ENCODE measurements at places on chromosomes 11 and 22.

DNA sequence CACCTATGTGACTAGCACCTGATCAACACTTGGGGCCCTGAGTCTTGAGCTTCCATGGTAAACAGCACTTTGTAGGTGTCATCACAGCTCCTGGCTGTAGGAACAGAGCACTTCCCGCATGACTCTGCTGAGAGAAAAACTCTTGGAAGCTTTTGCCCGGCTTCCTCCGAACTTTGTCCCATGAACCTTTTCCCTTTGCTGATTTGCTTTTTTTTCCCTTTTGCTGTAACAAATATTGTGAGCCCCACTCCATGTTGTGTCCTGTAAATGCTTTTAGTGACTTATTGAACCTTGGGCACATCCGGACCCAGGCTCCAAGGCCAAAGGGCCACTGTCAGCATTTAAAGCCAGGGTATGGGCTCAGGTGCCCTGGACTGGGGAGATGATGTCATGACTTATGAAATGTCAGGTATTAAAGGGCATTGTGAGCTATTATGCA is 391.1 kb downstream of the TENM4 start:
- DNase-seq: no peak

DNA sequence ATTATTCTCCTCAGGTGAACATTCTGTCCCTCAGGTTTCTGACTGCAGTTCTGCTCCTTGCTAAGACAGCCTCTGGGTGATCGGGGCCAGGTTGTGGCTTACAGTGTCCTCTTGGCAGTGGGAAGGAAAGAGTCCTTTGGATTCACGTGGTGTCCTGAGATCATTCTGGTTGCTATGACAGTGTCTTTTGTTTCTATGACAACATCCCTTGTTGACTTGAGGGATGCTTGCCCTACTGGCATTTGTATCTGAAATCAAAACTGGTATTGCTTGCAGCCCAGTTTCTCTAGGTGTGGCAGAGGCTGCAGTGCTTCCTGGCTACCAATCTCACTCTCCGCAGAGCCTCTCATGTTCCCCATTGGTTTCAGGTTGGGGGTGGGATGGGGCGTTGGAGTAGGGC is 151.8 kb upstream of the CCDC90B start:
- no peak for DNase-seq

DNA sequence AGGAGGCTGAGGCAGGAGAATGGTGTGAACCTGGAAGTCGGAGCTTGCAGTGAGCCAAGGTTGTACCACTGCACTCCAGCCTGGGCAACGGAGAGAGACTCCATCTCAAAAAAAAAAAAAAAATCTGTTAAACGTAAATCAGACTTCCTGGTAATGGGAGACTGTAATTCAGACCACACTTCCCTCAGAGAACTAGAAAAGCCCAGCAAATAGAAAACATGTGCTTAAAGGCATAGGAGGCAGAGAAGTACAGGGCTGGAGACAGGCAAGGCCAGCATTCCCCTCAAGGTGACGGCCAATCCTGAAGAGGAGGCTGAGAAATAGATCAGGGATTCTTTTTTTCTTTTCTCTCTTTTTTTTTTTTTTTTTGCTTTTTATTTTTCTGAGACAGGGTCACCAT is 8.2 kb downstream of the GGT5 start:
- DNase-seq: no peak

GRCh38 chr11:102587722-102588121 is 37.4 kb downstream of the MMP20 start:
- DNase-seq: no peak

DNA sequence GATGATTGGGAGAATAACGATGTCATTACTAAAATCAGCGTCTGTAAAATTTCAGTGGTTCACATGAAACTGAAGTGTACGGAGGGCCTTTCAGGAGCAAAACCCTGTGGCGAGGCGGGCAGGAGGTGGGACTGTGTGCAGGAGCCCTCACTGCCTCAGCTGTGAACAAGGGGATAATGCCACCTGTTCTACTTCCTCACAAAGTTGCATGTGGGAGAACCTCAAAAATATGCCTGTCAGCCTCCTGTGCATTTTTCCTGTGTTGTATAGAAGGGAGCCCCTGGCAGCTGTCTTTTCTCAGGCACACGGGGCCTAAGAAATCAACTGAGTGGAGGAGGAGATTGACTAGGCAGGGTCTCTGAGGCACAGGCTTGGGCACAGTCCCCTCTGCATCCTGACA is 43.0 kb upstream of the MYO18B start:
- DNase-seq: no peak

DNA sequence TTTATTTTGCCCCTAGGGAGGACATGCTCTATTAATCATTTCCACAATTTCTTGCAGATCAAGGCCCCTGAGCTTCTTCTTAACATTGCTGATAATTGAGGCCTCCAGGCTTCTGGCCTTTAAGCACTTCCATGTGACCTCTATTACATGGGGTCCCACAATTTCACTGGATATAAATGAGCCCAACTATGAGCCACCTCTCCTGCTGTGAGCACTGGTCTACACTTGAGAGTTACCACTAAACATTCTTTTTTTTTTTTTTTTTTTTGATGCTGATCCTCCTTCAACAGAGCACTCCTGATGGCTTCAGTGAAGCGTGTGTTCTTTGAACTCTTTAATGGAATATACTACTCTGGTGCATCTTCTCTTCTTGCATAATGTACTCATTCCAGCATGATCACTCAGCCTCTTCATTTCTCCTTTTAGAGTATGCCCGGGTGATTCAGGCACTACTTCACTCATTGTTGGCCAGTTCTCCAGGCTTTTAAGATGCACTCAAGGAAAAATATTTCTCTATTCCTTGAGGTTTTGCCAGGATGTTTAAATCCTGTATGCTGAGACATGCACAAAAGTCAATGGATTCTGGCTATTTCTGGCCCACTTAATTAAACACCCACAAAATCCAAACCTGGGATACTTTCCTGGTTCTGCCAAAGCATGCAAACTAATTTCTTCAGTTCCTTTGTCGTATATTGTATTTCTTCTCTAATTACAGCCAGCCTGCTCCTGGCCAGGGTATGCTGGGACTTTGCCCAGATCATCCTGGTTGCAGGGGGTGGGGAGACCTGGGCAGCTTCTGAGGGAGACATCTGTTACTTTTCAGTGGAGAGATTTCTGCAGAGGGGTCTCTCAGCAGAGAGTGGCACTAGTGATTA is 257.8 kb upstream of the LUZP2 start:
- DNase-seq: no peak

GRCh38 chr11:66183494-66184048 is 84.9 kb upstream of the RAB1B start:
- no peak for DNase-seq

DNA sequence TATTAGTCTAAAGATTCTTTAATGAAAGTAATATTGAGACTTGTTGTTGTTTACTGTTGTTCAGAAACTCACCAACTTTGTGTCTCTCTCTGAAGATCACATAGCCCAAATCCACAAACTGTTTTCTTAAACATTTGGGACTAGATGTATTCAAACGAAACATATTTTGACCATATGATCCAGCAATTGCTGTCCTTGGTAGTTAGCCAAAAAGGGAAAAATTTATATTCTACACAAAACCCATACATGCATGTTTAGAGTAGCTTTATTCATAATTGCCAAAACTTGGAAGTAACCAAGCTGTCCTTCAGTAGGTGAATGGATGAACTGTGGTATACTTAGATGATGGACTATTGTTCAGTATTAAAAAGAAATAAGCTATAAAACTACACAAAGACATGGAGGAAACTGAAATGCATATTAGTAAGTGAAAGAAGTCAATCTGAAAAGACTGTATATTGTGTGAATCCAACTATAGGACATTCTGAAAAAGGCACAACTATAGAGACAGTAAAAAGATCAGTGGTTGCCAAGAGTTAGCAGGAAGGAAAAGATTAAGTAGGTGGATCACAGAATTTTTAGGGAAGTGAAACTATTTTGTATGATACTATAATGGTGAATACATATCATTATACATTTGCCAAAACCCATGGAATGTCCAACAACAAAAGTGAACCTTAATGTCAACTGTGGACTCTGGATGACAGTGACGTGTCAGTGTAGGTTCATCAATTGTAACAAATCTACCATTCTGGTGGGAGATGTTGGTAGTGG is 442.9 kb downstream of the INSC start:
- DNase-seq: no peak

DNA sequence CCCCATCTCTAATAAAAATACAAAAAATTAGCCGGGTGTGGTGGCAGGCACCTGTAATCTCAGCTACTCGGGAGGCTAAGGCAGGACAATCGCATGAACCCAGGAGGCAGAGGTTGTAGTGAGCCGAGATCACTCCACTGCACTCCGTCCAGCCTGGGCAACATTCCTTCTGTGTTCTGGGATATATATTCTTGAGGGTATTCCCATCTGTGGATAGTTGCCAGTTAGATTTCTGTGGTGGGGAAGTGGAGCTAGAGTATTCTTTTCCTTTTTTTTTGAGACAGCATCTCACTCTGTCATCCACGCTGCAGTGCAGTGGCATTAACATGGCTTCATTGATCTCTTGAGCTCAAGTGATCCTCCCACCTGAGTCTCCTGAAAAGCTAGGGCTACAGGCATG is 9.1 kb upstream of the ZNF74 start:
- no peak for DNase-seq

- DNase-seq: no peak
Measured at GRCh38 chr11:100719362-100719761, 32.3 kb downstream of the ARHGAP42 start.

GRCh38 chr11:71183878-71184277 is 68.5 kb downstream of the SHANK2 start:
- no peak for DNase-seq

DNA sequence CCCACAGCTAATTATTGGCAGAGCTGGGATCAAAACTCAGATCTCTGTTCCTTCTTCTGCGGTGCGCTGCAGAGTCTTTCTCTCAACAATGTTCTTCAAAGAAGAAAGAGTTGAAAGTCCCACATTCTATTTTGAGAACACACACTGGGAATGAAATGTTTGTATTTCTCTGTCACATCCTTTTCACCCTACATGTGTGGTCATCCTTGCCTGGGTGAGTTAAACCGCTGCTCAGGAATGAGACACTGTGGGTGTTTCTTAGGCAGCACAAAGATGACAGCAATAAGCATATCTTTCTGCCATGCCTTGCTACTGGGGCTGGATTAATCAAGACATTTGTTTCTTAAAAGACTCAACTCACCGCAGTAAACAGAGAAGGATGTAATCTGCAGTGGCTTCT is 222.6 kb downstream of the LARGE1 start:
- DNase-seq: no peak

DNA sequence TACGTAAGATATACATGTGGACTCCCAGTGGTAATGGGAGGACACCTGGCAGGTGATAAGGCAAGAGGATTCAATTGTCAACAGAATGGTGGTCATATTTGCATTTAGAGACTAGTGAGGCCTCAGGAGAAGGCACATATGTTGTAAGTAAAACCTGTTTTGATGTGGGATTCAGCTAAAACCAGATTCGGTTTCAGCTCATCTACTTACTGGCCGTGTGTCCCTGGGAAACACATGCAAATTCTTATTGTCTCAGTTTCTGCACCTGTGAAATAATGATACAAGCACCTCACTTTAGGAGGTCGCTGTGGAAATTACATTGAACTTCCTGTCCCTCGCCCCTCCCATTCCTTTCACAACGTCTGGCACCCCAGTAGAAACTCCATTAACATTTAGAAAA is 78.9 kb upstream of the FIBIN start:
- DNase-seq: no peak

- no peak for DNase-seq
Measured at GRCh38 chr22:38029370-38029769, 27.8 kb upstream of the PICK1 start.

GRCh38 chr22:50306753-50307749 is at the start of gene PLXNB2:
Gene PLXNB2 (minus strand): TSS chr22:50307646. CDS start chr22:50290584, 17,062 bp downstream.
- peak; percentile 96 for DNase-seq

GRCh38 chr11:6253197-6253596 is 6.4 kb upstream of the CCKBR start:
- no peak for DNase-seq

- DNase-seq: no peak
Measured at GRCh38 chr11:34067383-34068065, 16.0 kb downstream of the CAPRIN1 start.

DNA sequence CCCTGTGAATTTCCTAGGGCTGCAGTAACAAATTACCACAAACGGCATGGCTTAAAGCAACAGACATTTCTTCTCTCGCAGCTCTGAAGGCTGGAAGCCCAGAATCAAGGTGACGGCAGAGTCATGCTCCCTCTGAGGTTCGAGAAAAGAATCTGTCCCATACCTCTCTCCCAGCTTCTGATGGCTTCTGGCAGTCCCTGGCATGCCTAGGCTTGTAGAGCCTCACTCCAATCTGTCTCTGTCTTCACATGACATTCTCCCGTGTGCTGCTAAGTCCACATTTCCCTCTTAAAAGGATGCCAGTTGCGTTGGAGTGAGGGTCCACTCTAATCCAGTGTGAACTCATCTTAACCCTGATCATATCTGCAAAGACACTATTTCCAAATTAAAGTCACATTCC is 116.2 kb downstream of the NECTIN1 start:
- DNase-seq: no peak

GRCh38 chr11:14360976-14361375 is 2.0 kb upstream of the RRAS2 start:
- DNase-seq: no peak

GRCh38 chr11:112051768-112052167 is 22.0 kb downstream of the PIH1D2 start:
- DNase-seq: peak; percentile 27

GRCh38 chr22:41910050-41911000 is 4.5 kb downstream of the SHISA8 start:
- DNase-seq: peak; percentile 70

DNA sequence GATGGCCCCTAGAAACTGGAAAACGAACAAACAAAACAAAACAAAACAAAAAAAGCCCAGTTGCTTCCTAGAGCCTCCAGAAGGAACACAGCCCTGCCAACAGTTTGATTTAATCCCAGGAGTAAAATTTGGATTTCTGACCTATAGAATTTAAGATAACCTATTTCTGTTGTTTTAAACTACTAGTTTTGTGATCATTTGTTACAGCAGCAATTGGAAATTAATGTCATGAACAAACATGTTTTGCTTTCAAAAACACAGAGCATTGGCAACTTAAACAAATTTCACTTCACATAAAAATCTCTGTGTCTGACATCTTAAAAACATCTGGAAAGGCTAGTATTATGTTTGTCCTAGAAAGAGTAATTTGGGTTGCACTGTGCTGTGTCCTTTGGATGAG is 437.3 kb downstream of the METTL15 start:
- DNase-seq: no peak

- no peak for DNase-seq
Measured at GRCh38 chr11:96242191-96242847, 100.7 kb downstream of the MAML2 start.

- no peak for DNase-seq
Measured at GRCh38 chr11:63551889-63552266, 11.3 kb downstream of the PLAAT2 start.

- DNase-seq: no peak
Measured at GRCh38 chr11:122723576-122723975, 68.1 kb downstream of the UBASH3B start.

DNA sequence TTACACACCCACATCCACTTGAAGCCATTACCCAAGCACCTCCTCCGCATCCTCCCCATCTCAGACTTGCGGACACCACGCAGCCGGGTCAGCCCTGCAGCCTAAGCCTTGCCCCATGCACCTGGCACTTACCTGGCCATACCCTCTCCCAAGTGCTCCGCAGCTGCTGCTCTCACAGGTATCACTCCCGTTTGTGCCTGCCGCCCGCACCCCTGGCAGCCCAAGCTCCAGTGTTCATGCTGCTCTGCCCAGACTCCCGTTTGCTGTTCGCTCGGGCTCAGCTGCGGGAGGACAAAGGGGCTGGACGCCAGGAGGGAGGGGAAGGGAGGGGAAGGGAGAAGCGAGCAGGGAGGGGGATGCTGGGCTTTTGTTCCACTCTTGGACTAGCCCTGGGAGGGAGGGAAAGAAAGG is at the start of gene KLHL35:
Gene KLHL35 (minus strand): TSS at position 293 of the 411 bp plus-strand sequence. CDS start 2,574 bp downstream, outside the sequence.
- no peak for DNase-seq
